ENCODE measurements at places on chromosomes 7 and 10.

DNA sequence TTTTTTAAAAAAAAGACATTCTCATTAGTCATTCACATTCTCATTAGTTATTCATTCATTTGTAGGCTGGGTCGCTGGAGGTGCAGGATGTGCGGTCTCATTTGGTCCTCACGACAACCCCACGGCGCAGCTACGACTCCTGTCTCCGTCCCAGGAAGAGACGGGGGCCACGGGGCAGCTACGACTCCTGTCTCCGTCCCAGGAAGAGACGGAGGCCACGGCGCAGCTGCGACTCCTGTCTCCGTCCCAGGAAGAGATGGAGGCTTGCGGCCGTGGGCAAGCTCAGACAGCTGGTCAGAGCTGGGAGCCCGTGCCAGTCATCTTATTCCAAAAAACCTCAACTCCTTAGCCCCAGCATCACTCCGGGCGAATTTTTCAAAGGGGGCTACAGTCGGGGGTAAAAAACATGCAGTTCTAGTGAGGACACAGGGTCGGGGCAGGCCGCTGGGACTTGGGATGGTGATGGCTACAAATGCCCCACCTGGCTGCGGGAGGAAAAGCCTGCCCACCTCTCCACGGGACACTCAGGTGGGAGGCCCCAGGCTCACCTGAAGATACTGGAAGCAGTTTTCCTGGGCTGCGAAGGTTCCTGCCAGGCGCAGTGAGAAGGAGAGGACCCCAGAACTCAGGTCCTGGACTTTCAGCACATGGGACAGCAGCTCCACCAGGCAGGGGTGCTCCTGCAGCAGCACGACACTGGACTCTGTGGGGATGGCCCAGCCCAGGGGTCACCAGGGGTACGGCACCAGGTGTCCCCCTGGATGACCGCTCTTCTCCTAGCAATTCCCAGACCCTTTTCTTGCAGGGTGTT lies 8.3 kb downstream of the BRAT1 start:
- no peak for DNase-seq

GRCh38 chr10:125411724-125412123 lies 251.4 kb upstream of the CTBP2 start:
- DNase-seq: no peak

DNA sequence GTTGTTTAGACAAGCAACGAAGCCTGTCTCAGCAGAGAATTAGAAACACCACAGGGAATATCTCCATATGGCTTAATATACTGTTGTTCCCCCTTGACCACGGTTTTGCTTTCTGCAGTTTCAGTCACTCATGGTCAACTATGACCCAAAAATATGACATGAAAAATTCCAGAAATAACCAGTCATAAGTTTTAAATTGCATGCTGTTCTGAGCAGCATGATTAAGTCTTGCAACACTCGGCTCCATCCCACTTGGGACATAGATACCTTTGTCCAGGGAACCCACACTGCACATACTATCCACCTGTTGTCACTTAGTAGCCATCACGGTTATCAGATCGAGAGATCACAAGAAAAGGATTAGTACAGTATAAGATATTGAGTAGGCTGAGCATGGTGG lies 60.7 kb upstream of the FOXK1 start:
- DNase-seq: no peak

GRCh38 chr7:55026867-55027490 lies 8.2 kb downstream of the EGFR start:
- DNase-seq: no peak

- DNase-seq: no peak
These were observed 52.1 kb downstream of the INPP5A start for GRCh38 chr10:132589681-132590080.

DNA sequence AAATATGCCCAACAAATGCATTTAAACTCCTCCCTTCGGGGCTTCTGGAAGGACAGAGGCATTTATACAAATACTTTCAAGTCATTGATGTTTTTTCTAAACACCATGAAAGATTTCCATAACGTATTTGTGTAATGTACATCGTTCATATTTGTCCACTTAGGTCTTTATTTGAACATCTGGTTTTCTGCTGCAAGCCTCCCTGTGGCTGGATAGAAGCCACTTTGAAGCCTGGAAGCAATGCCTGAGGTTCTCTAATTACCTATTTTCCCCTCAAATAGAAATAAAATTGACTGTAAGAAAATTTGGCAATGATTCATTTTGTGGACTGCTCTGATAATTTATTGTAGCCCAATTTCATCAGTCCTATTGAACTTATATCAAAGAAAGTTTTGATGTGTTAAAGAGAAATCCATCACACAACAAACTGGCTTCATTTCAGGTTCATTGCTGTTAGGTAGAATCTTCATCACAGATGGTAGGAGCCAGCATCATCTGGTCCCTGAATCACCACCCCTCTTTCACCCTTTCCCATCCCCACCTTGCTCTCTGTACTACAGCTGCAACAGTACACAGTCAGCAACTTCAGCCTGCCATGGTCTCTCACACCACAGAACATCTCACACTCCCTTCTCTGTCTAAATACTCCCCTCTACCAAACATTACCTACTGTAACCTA lies 186.0 kb upstream of the MGMT start:
- DNase-seq: no peak

- DNase-seq: no peak
These were observed 154.9 kb upstream of the PPP1R3A start for GRCh38 chr7:114073701-114074100.

- no peak for DNase-seq
These were observed 136.2 kb upstream of the INSYN2A start for GRCh38 chr10:127332631-127333030.

GRCh38 chr7:159154243-159154642 lies 9.6 kb upstream of the VIPR2 start:
- DNase-seq: no peak

GRCh38 chr7:101211501-101211900 lies 5.9 kb downstream of the PLOD3 start:
- DNase-seq: no peak

DNA sequence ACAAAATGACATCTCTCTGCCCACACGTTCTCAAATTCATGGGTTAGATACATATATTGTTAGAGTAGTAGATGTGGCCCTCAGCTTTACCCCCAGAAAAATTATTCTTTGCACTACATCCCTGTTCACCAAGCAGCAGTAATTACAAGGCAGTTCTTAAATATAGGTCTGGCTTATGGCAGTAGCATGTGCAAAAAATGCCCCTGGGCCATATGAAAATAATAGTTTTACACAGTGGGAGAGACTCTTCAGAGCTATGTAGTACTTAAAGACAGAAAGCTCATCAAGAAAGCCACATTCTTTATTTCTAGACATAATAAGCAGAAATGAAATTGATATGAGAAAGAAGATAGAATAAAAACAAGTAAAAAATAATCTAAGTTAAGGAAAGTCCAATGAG lies 196.3 kb upstream of the FOXP2 start:
- no peak for DNase-seq

DNA sequence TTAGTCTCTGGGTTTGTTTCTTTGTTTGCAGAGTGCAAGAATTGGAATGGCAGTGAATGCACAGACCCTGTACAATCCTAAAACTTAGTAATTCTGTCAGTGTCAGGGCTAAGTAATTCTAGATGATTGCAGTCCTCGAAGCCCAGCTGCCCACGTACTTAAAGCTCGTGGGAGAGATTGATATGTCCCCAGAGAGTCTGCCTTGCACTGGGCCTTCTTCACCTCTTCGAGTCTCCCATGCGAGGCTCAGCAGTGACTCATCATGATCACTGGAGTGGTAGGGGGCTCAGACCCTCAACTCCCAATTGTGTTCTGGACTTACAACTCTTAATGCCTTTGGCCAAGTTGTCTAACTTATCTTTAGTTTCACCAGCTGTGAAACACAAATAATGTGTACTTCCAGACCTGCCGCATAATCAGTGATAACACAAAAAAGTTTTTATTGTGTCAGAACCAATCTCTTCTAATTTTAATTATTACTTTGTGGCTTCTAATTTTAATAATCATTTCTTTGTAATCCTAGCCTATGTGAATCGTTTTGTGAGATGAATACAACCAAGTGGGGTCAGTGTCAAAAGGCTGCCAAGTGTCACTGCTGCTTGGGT lies 345.6 kb upstream of the LRGUK start:
- no peak for DNase-seq

- DNase-seq: no peak
These were observed 35.4 kb upstream of the PODXL start for GRCh38 chr7:131591687-131592319.

DNA sequence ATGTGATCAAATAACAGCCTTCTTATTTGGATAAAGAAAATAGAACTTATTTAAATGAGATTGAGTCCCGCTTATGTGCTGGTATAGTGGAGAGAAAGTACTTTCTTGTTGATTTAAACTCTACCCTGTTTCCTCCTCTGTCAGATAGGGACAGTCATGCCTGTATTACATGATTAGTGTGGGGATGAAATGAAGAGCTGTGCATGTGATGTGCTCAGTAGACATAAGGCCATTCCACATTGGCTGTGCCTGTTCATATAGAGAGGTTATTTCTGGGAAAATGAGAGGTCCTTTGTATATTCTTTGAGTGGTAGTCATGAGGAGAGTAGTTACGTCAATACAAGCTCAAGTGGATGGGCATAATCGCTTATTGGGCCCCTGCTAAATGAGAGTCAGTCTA lies 5.7 kb downstream of the MTURN start:
- no peak for DNase-seq
